ENCODE measurements at places on chromosomes 3 and 15.

- DNase-seq: no peak
These were observed 287.0 kb downstream of the FAM43A start for GRCh38 chr3:194972641-194973040.

GRCh38 chr3:140914384-140914945, 27.2 kb upstream of the SLC25A36 start:
- DNase-seq: no peak

- DNase-seq: no peak
These were observed 8.9 kb upstream of the HAPLN3 start for GRCh38 chr15:88904257-88904623.

DNA sequence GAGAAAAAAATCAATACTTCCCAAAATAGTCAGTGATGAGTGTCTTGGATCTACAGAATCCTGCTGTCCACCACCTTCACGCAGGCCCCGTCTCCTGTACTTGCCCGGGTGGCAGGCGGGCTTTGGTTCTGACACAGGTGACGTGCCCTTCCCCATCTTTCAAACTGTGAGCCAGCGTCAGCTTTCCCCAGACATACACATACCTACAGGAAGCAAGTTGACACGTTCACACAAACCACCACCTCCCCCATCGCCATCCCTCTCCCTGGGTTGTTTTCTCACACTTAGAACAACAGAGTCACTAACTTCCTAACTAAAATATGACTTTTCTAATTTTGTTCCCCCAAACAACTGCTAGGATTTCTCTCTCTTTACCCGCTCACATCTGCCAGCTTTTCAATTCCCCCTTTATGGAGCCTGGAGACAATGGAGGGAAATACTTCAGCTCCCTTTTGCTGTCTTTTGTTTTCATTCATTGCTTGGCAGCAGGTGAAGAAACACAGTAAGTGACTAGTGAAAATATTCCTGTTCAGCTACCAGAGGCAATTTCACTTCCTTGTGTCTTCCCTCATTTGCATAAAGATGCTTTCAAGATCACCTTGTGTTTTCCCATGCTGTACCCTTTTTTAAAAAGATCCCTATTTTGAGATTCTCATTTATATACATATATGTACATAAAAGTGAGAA, 248.3 kb downstream of the SLCO3A1 start:
- no peak for DNase-seq

GRCh38 chr3:127663151-127663550, 9.6 kb upstream of the ABTB1 start:
- DNase-seq: no peak

DNA sequence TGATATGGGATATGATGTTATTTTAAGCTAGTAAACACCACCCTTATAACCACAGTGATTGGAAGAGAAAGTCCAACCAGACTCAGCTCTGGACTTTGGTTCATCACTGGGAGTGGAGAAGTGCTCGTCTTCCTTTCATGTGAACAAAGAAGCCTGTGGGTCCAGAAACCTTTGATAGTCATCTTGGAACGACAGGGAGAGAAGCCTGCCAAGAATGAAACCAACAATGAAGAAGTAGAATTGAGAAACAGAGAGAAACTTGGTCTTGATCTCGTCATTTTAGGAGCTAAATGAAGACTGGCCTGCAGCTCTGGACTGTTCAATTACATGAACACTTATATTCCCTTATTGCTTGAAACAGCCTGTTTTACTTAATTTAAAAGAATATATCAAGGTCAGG, 13.1 kb upstream of the SLC35G2 start:
- DNase-seq: no peak

GRCh38 chr3:14346642-14347041, 55.8 kb upstream of the SLC6A6 start:
- DNase-seq: no peak

DNA sequence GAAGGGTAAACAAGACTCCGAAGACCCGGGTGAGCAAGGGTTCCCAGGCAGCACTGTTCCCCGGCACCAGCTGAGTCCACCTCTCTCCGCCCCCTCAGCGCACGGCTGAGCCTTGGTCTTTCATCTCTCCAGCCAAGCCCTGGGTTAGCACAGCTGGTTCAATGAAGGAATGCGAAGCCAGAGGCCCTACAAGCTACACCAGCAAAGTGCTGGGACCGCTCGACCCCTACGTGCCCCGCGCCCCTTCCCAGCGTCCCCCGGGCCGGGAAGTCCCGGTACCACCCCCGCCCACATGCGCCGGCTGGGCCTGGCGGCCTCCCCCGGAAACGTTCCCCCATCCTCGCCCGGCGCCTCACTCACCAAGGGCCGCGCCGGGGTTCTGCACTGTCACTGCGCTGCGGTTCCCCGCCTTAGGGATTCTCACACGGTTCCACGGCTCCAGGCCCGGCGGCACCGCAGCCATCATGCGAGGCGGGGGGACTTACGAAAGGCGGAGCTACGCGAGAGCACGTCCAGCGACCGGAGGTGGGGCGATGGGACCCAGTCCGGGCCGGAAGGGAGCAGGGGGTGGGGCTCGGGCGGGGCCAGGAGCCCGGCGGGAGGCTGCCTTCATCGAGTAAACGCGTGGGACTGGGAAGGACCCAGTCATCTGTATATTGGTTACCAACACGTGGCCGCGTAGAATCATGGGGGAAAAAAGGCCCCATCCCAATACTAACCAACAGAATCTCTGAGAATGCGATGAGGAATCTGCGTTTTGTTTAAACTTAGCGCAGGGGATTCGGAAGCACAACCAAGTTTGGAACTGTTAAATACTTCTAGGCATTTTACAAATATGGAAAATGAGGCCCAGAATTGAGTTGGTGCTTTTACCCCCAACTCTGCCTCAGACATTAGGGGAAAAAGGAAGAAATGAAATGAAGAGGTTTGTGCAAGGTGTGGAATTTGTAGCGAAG, 28.7 kb downstream of the GTPBP8 start:
- peak; percentile 91 for DNase-seq

DNA sequence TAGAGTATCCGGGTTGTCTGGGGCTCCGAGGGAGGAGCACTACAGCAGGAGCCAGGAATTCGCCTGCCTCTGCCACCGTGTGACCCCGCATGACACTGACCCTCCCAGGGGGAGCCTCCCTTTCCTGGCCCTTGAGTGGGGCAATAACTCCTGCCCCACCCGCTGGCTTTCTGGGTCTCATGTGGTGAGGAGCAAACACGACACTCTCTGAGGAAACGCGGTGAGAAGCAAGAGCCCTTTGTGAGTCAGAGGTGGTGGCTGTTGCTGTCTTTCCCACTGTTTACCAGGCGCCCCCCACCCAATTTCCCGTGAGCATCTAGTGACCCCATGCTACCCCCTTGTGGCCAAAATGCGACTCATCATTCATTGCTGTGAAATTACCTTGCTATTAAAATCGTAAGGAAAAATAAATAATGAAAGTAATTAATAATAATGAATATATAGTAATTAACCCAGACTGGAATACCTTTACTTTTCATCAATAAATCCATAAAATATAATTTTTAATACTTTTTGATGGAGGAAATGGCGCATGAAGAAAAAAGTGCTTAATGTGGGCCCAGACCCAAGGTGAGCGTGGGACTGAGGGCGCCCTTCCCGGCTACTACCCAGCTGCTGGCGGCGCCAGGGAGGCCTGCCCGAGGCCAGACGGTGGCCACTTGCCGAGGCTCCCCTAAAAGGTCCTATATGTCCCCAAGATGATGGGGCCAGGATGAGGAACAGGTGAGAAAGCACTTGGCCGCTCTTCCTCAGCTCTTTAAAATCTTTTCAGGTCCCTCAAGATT, 29.3 kb downstream of the CCNL1 start:
- peak; percentile 80 for DNase-seq

GRCh38 chr3:10697918-10698317, 118.1 kb upstream of the SLC6A11 start:
- no peak for DNase-seq

DNA sequence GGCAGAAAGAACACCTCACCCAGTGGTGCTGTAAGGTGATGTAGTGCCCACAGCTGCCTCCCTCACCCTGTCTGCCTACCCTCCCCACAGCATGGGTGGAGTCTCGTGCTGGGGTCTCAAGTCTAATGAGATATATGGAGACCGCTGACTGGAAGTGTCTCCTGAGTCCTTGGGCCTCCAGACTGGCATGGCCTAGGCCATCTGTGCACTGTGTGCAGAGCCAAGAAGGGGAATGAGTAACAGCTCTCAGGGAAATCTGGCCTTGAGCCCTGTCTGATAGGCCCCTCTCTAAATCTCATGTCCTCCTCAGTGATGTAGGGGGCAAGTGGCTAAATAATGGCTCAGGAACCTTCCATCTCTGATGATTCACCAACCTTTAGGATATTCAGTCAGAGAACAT, 277.4 kb downstream of the PLCL2 start:
- no peak for DNase-seq

DNA sequence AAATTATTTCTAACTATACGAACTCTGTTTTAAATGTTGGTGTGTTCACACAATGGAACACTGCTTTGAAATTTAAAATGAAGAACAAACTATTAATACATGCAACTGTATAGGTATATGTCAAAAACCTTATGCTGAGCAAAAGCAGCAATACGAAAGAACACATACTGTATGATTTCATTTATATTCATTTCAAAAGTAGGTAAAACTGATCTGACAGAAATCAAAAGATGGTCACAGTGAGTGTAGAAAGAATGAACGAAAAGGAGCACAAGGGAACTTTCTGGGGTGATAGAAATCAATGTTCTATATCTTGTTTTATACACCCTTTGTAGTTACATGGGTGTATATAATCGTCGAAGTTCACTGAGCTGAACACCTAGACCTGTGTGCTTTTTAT, 12.6 kb downstream of the ATP8B4 start:
- no peak for DNase-seq

DNA sequence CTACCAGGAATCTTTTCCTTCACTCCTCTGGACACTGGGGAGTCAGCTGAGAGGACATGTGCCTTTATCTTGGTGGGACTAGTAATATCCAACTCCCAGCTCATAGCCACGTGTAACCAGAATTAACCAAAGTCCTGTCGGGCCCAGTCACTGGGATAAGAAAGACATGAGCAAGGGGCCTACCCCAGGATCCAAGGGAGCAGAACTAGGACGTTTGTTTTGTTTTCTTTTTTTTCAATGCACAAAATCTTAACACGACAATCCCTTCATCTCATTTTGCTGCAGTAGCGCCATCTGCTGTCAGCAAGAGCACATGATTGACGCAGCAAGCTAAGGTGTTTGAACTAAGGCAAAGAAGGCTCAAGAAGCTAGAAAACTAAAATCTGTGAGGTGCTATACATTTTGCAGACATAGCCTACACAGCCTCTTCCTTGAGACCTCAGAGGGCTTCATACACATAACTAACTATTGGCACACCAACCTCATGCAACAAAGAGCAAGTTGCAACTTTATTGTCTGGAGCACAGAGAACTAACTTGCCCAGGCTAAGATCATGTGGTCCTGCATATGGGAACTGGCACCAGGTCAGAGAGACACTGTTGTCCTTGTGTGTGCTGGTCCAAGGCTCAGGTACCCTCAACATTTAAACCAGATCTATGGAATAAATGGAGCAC, 43.6 kb downstream of the RLBP1 start:
- DNase-seq: peak; percentile 74

- DNase-seq: no peak
These were observed 95.7 kb upstream of the ALDH1A3 start for GRCh38 chr15:100783760-100784492.

- no peak for DNase-seq
These were observed 55.6 kb upstream of the RGMA start for GRCh38 chr15:93144463-93145236.

Data from stimulated activated naive CD8-positive, alpha-beta T cell treated with anti-CD3 and anti-CD28 coated beads, Interleukin-15, amount 100 ng/mL, for 72 hours (primary cell).